ENCODE measurements at places on chromosomes 12 and 14.
A peak's percentile ranks its signal among the peaks of the same experiment; 100 is the strongest.

GRCh38 chr12:40236357-40236850 is 11.6 kb downstream of the LRRK2 start:
- DNase-seq, result no peak

DNA sequence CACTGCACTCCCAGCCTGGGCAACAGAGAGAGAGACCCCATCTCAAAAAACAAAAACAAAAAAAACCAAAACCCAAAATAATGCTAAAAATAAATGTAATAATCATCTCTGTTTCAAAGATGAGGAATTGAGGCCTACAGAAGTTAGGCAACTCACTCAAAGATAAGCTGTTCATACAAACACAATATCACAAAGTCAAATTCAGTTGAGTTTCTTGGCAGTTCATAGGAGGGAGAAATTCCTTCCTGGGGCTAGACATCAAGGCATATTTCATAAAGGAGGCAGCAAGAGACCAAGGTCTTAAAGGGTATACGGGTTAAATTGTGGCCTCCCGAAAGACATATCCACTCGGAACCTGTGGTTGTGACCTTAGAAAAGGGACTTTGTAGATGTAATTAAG is 8.7 kb upstream of the TBPL2 start:
- no peak for DNase-seq

- no peak for DNase-seq
Observed at GRCh38 chr12:130014485-130014807, 110.6 kb upstream of the TMEM132D start.

GRCh38 chr12:111256629-111257434 is 112.1 kb downstream of the PHETA1 start:
- DNase-seq, result no peak

DNA sequence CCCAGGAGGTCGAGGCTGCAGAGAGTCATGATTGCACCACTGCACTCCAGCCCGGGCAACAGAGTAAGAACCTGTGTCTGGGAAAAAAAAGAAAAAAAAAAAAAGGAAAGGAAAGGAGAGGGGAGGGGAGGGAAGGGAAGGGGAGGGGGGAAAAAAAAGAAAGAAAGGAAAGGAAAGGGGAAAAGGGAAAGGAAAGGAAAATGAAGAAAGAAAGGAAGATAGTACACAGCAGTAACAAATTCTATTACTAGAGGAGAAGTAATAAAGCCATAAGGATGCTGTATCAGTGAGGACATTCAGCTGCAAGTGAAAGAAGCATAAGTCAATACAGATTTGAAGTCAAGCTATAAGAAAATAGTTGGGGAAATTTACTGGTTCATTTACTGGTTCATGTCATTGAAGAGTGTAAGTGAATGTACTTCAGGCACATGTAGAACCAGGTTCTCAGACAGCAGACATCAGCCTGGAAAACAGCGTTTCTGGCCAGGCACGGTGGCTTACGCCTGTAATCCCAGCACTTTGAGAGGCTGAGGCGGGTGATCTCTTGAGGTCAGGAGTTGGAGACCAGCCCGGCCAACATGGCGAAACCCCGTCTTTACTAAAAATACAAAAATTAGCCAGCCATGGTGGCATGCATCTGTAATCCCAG is 37.4 kb downstream of the NDUFA12 start:
- DNase-seq, result no peak

GRCh38 chr12:54658306-54659264 is 10.4 kb upstream of the DCD start:
- DNase-seq, result no peak

GRCh38 chr12:64160021-64160710 is 61.9 kb downstream of the KICS2 start:
- no peak for DNase-seq

DNA sequence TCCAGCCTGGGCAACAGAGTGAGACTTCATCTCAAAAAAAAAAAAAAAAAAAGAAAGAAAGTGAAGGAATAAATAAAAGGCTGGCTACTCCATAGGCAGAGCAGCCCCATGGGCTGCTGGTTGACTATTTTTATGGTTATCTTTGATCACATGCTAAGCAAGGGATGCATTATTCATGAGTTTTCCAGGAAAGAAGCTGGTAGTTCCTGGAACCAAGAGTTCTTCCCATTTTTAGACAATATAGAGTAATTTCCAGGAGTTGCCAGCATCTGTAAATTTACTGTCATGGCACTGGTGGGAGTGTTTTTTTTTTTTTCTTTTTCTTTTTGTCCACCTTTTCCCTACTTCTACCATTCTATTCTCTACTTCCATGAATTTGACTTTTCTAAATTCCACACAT is 24.2 kb downstream of the FGD4 start:
- no peak for DNase-seq

- DNase-seq, result peak; percentile 44
Observed at GRCh38 chr12:44873898-44874297, 2.2 kb downstream of the NELL2 start.

GRCh38 chr14:66629499-66629898 is 121.6 kb downstream of the GPHN start:
- DNase-seq, result no peak

- DNase-seq, result no peak
Observed at GRCh38 chr12:42582050-42582449, 7.5 kb downstream of the PRICKLE1 start.

- DNase-seq, result no peak
Observed at GRCh38 chr12:106724116-106724515, 50.4 kb upstream of the RIC8B start.

- DNase-seq, result no peak
Observed at GRCh38 chr12:106288494-106289195, 13.9 kb upstream of the TCP11L2 start.

DNA sequence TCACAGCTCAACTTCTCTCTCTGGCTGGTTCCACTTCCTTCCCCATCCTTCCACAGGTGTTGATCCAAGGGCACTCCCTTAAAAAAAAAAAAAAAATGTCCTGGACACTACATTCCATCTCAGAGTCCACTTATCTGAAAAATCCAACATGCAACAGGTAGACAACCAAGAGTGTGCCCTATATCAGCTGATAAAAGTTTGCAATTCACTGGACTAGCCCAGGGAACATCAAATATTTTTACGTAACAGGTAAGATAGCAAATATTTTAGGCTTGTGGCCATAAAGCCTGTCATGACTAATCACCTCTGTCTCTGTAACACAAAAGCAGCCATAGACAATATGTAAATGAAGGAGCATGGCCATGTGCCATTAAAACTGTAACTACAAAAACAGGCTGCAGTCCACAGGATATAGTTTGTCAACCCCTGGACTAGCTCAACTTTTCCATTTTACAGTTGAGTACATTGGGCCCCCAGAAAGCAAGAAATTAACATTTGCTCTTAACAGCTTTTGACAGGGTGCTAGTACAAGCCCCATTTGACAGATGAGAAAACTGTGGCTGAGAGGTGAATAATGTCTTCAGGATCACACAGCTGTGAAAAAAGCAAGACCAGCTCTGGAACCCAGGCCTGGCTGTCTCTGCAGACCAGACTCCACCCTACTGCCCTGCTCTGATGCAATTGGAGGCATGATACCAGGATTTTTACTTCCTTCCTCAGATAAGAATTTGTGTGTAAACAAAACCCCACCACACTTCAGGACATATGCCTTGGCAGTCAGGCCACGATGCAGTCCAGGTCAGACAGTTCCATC is 68.9 kb downstream of the CMKLR1 start:
- no peak for DNase-seq

DNA sequence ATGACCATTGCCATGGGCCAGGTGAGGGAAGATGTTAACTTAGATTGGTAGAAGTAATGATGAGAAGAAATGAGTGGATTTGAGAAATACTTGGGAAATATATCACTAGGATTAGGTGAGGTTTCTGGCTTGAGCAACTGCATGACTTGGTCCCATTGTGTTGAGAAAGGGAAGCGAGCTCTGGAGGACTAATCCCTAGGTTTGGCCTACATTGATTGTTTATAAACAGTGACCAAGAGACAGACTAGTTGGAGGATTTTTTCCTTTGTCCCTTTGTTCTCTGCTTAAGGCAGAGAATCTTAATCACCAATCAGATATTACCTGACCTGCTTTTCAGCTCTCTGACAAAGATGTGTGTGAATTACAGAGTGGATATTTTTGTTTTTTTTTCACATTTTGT is 100.5 kb downstream of the AEBP2 start:
- DNase-seq, result no peak

GRCh38 chr14:91163316-91163715 is 49.4 kb downstream of the DGLUCY start:
- no peak for DNase-seq

- no peak for DNase-seq
Observed at GRCh38 chr14:82510007-82510406, 976.4 kb upstream of the SEL1L start.

DNA sequence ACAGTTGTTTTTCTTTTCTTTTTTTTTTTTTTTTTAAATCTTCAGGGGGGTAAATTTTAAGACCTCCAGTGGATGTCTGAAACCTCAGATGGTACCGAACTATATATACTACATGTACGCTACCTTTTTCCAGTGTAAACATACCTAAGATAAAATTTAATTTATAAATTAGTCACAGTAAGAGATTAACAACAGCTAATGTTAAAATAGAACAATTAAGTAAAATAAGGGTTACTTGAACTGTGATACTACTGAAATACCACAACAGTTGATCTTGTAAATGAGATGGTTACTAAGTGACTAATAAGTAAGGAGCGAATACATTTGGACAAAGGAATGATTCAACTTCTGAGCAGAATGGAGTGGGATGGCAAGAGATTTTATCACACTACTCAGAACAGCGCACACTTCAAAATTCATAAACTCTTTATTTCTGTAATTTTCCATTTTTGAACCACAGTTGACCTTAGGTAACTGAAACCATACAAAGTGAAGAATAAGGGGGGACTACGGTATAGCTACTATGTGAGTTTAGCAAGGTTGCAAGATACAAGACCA is 80.5 kb upstream of the PCED1B start:
- DNase-seq, result no peak

DNA sequence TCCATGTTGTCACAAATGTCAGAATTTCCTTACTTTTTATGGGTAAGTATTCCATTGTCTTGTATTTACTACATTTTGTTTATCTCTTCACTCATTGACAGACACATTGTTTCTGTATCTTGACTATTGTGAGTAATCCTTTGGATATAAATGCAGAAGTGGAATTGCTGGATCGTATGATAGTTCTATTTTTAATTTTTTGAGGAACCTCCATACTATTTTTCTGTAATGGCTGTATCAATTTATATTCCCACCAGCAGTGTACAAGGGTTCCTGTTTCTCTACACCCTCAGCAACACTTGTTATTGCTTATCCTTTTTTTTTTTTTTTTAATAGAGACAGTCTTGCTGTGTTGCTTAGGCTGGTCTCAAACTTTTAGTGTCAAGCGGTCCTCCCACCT is 3.5 kb upstream of the KICS2 start:
- no peak for DNase-seq

DNA sequence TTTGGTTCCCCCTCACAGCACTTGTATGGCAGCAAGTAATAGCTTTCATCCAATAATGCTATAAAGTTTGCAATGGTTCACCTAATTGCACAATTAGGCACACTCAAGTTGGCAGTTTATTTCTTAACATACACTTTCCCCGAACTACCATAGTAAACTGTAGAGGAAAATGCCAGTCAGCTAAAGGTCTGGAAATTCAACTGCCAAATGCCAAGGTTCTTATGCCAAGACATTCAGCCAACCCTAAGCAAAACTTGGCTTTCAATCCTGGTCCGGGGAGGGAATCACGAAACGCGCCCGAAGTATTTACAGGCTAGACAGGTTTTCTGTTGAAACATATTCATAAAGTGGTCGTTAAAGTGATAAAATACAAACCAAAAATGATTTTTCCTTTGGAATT is 1512.4 kb upstream of the FLRT2 start:
- DNase-seq, result no peak

GRCh38 chr12:130872179-130873096 is 572 bp downstream of the RAN start:
- DNase-seq, result peak; percentile 54

DNA sequence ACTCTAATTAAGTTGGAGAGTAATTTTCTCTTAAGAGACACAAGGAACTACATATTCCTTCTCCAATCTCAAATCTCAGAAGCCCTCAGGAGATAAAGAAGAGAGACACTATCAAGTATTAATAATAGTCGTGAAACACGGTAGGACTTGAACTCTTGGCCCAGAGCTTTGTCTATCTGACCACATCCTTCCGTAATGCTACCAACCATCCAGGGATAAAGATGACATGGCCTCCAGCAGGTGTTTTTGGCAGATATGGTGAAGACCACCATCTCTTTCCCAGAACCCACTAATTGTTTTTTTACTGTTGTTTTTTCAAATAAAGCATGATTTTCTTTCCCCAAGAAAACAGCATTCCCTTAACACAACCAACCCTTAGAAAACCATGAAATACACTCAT is 3.4 kb downstream of the ZNF384 start:
- DNase-seq, result no peak

DNA sequence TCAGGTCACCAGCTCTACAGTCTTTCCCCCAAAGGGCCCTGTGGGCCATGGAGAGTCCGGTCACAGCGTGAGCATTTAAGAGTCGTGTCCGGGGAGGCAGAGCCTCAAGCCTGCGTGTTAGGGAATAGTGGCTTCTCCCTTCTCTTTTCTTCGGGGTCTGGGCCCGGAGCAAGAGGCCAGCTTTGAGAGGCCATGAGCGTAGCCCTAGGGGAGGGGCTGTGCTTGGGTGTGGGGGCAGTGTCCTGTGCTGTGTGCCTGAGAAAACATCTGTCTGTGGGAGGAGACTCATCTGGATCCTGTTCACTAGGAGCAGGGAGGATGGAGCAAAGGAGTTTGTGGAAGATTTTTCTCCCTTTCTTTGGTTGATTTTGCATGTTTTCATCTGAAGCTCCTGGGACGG is 5.3 kb downstream of the LRP1-AS start:
- peak; percentile 20 for DNase-seq

GRCh38 chr14:75591987-75592575 is 13.7 kb downstream of the FLVCR2 start:
- no peak for DNase-seq

DNA sequence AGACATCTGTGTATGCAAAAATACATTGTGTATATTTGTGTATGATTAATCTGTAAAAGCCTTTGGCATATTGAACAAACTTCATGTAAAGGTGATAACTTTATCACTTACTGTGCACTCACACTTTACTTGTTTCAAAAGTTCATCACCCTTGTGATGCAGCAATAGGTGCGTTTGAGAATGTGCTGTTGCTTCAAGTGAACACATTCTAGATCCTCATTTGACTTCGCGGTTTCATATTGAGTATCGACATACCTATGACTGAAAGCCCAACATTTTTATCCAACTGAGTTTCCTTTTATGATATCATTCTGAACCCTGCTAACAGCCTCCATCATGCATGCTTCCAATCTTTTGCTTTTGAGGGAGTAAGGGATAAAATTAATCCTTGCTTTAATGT is 1086.9 kb downstream of the TMEM121 start:
- no peak for DNase-seq

- DNase-seq, result no peak
Observed at GRCh38 chr14:100339766-100340422, 16.8 kb downstream of the SLC25A47 start.

DNA sequence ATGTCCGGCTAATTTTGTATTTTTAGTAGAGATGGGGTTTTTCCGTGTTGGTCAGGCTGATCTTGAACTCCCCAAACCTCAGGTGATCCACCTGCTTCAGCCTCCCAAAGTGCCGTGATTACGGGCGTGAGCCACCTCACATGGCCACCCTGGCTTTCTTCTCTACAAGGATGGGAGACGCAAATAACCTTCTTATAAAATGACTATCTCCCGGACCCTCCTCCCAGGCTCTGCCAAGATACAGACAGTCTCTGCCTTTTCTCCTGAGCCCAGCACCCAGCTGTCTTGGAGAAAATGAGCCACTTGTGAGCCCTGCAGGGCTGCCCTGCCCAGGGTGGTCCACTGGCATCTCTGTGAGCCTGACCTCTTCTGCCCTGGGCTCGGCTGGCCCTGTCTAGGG is 34.7 kb upstream of the RBM19 start:
- no peak for DNase-seq
